ENCODE measurements at places on chromosomes 1 and 21.

DNA sequence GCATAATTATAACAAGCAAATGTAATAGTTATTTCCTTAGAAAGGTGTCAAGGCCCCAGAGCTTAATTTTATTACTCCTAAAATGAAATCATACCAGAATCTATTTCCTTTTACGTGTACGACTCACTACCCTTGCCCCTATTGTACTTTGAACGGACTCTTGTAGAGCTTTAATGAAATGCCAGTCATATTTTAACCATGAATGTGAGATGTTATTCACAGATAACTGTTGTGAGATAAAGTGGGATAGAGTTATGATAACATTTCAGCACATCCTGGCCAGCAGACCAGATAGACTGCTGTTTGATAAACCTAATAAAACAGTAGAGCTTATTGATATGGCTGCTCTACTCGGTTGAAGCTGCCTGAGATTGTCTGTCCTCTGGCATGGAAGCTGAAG lies 500.8 kb upstream of the PBX1 start:
- DNase-seq: no peak

GRCh38 chr1:167763525-167764220 lies 41.9 kb downstream of the MPZL1 start:
- no peak for DNase-seq

- no peak for DNase-seq
These were observed 85.0 kb downstream of the PRDM2 start for GRCh38 chr1:13784971-13785370.

GRCh38 chr1:213891989-213892902 lies 95.5 kb upstream of the PROX1 start:
- DNase-seq: no peak
